ENCODE measurements at places on chromosomes 3 and 15.

DNA sequence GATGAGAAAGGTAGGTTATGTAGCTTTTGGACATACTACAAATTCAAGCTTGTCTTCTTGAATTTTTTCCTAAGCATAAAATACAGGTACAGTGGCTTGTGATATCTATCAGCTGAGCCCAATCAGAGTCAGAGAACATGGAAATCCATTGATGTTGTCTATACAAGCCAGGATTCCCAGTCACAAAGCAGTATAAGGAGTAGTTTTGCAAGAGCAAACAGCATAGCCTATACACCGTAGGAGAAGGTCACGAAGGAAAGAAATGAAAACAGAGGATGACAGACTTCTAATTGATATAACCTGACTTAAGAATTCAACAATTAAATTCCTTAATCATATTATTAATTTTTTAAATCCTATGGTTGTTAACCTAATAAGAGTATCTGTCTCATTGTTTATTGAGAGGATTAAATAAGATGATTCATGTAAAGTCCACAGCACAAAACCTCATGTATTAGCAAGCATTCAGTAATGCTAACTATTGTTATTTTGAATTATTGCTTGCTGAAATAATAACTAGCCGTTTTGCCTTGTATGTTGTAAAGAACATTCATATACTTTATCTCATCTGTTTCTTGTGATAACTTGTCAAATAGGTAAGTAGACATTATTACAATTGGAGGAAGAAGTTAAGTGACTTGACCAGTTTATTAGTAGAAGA is 276.6 kb upstream of the ZPLD1 start:
- DNase-seq: no peak

DNA sequence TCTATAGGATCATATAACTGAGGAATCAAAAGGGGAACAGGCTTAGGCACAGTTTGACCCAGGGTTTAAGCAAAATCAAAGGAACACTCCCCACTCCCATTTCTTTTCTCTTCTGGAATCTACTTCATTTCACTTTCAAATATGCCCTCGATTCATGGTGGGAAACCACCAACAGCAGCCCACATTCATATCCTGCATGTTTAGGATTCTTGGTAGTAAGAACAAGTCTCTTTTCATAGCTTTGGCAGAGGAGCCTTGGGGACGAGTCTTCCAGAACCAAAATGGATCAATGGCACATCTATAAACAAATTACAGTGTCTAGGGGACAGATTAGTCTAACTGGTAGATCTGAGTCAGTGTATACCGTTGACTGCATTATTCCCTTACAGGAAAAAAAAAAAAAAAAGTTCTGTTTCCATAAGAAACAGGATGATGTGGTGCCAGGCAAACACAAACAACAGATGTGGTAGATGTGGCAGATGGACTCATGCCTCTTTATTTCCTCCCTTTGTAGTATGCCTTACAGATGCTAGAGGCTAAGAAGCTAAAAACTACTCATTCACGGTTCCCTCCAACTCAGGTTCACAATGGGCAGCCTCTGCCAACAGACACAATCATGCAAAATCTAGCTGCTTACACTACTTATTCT is 578.3 kb upstream of the ADAMTS9 start:
- no peak for DNase-seq

DNA sequence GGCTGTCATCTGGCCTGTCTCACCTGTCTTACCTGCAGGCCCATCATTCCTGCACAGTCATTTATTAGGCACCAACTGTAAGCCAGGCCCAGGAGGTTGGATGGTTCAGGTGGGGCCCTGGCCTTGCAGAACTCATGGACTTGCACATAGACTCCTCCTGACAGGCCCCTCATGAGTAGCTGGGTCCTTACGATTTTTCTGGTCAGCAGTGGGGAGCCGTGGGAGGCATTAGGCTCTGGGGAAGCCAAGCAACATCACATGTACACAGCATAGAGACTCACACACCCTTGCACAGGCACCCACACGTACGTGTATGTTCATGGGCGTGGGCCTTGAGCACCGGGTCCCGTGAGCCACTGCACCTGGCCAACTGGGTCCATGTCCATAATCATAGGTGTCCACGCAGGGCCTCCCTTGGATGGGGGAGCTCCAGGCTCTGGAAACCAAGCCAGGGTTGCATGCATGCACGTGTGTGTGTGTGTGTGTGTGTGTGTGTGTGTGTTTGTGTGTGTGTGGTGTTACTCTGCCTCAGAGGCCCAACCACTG is 20.3 kb downstream of the CISH start:
- DNase-seq: no peak

GRCh38 chr3:178969004-178969700 is 102.5 kb downstream of the ZMAT3 start:
- no peak for DNase-seq

DNA sequence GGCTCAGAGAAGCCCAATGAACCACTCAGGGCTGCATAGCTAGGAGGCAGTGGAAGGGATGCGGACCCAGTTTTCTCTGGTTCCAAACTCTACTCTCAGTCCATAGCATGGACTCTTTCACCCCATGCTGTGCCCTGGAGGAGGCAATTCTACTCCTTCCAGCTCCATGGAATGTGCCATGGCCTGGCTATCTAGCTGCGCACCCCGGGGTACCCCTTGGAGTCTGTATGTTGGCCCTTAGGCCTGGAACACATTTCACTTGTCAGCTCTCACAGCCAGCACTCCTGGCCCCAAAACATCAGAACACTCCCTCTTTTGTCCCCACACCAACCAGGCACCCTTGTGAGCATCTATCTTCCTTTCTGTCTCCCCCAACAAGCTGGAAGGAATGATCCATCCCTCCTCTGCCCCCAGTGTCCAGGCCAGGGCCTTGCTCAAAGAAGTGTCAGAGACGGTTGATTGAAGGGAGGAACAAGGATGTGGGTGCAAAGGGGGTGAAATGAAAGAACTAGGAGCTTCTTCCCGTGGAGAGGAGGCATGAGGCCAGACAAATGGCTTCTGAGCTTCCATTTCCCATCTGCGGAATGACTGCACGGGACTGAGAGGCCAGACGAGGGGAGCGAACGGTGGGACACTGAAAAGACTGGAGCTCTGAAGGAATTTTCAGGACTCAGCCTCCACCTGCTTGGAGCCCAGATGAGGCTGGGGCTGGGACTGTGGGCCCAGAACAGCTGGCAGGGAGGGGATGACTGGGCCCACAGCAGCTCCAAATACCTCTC is 2.8 kb downstream of the PRSS50 start:
- no peak for DNase-seq

- no peak for DNase-seq
Measured at GRCh38 chr15:98425173-98425572, 223.2 kb upstream of the IGF1R start.

DNA sequence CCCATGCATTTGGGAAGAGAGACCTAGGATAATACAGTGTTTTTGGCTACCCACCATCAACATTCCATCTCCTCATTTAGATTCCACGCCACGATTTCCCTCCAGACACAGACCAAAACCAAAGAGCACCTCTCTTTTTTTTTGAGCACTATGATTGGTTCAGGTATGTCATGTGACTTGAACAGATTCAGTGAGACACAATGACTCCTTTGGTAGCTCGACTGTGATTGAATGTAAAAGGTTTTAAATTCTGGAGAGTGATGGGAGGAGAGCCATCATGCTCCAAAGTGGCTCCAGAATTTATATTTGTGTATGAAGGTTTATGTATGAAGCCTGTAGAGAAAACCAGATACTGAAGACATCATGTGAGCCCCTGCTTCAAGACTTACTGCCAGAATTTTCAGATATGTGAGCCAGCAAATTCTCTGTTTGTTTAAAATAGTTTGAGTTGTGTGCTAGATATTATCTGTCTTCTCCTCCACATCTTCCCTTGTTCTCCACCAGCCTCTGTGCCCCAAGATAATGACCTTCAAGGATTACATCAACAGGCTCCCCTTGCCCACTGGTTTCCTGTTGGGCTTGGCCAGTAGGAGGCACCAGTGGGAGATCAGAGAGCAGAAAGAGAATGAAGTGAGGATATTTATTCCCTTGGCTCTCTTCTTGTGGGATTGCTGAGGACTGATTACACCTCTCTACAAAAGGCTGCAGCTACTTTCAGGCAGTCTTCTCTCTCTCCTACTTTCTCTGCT is 12.5 kb downstream of the MYD88 start:
- DNase-seq: no peak

- DNase-seq: no peak
Measured at GRCh38 chr15:64766058-64766457, 9.3 kb downstream of the RBPMS2 start.

DNA sequence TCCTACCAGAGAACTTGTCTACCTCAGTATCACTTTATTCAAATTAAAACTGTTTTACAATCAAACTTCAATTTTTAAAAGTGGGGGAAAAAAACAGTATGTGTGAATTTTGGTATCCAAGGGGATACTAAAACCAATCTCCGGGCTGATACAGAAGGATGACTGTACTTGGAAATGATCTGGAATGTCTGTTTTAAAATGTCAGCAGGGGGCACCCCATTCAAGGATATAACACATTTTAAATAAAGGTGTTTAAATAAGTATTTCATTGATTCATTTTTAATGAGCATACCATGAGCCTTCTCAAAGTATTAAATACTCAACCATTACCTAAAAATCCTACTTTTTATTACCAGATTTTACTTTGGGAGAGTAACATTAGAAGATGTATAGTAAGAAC is 67.9 kb downstream of the ULK4 start:
- DNase-seq: peak; percentile 52

DNA sequence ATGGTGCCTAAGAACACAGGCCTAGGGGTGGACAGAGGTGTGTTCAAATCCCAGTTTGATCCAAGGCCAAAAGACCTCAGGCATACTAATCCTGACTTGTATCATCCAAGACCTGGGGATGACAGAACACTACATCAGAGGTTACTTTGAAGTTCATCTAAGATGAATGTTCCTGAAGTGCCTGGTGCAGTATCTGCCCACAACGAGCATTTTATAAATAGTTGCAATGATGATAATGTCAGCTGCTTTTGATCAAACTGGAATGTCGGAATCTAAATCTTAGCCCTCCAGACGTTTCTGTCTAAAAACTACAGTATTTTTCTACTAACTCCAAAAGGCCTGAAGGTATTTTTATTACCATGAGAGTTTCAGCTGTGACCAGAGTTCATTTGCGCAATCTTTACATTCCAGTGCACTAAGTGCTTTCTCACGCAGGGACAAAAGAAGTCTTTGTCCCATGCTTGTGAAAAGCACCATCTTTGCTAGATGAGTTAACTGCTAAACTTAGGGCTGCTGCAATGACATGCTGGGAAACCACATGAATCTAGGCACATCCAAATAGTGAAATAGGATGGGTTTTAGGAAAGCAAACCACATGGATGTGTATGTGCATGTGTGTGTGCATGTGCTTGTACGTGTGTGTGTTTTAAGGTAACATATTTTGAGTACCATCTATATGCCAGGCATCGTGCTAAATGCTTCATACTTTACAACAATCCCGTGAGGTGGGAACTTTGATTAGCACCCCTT is 18.1 kb downstream of the ANXA2 start:
- no peak for DNase-seq

DNA sequence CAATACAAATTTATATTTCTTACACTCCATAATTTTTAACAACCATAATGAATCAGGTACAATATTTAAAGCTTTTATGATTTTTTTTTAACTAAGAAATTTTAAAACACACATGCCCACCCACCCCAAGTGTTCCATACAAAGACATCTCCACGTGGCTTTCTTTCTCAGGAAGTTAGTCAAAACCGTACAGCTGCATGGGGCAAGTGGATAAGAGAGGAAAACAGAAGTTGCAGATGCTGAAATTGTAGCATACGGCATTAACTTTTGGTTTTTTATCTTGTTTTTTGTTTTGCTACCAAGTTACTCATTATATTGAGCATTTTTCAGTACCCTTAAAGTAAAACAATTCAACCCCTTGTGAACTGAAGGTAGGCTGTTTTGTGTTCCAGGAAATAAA is 14.8 kb downstream of the GNB4 start:
- no peak for DNase-seq

- DNase-seq: no peak
Measured at GRCh38 chr3:127570520-127570919, 20.0 kb downstream of the TPRA1 start.

- no peak for DNase-seq
Measured at GRCh38 chr3:133991637-133992036, 38.1 kb downstream of the SLCO2A1 start.

DNA sequence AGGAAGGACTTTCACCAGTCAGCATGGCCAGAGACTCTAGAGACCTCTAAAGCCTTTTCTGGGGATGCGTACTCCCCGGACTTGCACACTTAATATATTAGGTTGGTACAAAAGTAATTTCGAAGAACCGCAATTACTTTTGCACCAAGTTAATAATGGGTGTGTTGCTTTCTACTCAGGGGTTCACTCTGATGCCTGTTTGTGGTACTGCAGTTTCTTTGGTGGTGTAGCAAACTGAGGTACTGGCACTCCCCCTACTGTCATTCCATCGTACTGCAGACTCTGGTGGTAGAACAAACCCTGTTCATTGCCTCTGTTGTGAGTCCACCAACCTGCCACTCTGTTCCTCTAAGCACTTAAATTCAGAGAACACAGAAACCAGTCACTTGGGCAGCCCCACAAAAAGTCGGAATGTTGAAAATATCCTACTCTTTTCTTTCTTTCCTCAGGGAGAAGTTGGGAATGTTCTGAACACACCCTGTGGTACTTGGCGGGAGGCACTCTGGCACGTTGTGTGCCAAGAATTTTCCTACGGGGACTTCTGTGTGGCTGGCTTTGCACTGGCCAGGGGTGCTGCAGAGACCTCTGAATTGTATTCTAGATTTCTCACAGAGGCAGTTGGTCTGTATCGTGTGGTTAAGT is 46.3 kb downstream of the GABRG3 start:
- DNase-seq: no peak

Measured in CD4-positive, alpha-beta T cell treated with Interleukin-10 for 1 hour (primary cell).